ENCODE measurements at places on chromosomes 5 and 9. TPM values are rescaled to one million over a fixed set of nuclear protein-coding genes. Genes with fewer than 3 reads are reported as not detected.

The TESK1 gene
- 48.9 TPM for total RNA-seq

The HTR4 gene
- not detected for total RNA-seq

The TTC33 gene
- 16.2 TPM for total RNA-seq

The TLR4 gene
- 0.55 TPM for total RNA-seq

The MEGF10 gene
- total RNA-seq, result not detected

The CARTPT gene
- total RNA-seq, result not detected

The SEMA6A gene
- not detected for total RNA-seq

The CDH9 gene
- total RNA-seq, result not detected

The RAB14 gene
- 65.5 TPM for total RNA-seq

The ANKRD31 gene
- total RNA-seq, result 0.86 TPM

The TSSK1B gene
- not detected for total RNA-seq

The SURF1 gene
- 61.1 TPM for total RNA-seq

The WDR38 gene
- not detected for total RNA-seq

The FRMPD1 gene
- total RNA-seq, result not detected

The STK32A gene
- total RNA-seq, result not detected

The PLEKHG4B gene
- not detected for total RNA-seq

The NR5A1 gene
- not detected for total RNA-seq

Measured in CD4-positive, alpha-beta memory T cell (primary cell).